ENCODE measurements at places on chromosomes 16 and 17.

GRCh38 chr17:10598621-10599020 is 49.2 kb upstream of the MYH2 start:
- no peak for DNase-seq

DNA sequence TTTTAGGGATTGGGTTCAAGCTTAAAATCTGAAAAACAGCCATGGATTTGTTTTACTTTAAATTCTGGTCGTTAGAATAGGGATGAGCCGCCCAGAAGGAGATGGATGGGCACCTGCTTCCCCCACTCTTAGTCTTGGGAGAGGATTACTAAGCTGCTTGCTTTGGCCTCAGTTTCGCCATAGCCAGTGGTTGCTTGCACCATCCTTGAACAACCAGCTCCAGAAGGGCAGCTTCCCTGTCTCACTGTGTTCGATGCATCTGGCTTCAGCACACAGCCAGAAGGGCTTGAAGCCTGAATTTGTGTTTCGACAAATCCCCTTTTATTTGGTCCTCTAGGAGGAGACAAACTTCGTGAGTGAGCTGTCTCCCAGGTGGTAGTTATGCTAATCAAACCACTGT is 7.1 kb downstream of the CYB5D2 start:
- DNase-seq = no peak

DNA sequence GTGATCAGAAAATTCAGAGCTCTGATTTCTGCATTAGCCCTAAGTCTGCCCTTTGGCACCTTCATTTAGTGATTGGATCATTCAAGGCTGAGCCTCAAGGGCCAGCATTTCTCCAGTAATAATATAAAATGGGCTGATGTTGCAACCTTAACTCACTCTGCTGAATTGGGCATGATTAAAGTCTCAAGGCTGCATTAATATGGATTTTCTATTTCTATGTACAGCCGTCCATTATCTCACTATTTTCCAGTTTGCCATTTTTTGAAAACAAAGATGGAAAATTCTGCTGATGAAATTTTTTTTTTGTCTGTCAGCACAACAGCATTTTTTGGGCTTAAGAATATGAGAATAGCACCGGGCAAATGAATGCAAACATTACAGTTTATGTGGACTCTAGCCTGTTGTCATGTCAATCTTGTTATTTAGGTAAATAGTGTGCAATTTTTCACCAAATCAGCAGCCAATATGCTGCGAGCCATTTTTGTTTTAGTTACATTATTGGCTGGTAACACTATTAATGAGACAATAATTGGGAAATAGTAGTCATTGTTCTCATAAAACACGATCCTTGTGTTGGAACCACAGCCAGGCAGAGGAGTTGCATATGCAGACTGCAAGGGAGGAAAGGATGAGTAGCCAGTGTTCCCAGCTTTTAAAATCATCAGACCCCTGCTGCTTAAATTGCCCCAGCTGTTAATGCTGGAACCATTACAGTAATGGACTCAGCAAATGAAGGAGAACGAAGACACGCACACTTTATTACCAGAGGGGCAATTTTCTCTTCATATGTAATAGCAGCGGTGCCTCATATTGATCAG is 10.5 kb downstream of the FTO start:
- no peak for DNase-seq

DNA sequence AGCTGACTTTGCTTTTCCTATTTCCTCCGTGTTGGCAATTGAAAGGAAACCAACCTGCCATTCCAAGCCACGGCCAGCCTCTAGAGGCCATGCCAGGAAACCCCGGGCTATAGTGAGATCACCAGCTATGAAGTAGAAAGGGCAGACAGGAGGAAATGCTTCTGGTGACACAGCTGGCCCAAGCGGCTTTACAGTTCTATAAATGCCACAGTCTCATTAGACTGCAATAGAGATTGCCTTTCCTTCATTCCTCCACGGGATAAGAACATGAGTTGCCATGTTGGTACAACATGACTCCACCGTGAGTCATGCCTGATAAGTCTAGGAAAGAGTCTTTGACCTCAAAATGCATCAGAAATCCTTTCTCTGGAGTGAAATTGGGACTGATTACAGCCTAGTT is 384.9 kb downstream of the GRIN2A start:
- no peak for DNase-seq

GRCh38 chr16:47025641-47026040 is 52.2 kb upstream of the DNAJA2 start:
- DNase-seq = no peak

DNA sequence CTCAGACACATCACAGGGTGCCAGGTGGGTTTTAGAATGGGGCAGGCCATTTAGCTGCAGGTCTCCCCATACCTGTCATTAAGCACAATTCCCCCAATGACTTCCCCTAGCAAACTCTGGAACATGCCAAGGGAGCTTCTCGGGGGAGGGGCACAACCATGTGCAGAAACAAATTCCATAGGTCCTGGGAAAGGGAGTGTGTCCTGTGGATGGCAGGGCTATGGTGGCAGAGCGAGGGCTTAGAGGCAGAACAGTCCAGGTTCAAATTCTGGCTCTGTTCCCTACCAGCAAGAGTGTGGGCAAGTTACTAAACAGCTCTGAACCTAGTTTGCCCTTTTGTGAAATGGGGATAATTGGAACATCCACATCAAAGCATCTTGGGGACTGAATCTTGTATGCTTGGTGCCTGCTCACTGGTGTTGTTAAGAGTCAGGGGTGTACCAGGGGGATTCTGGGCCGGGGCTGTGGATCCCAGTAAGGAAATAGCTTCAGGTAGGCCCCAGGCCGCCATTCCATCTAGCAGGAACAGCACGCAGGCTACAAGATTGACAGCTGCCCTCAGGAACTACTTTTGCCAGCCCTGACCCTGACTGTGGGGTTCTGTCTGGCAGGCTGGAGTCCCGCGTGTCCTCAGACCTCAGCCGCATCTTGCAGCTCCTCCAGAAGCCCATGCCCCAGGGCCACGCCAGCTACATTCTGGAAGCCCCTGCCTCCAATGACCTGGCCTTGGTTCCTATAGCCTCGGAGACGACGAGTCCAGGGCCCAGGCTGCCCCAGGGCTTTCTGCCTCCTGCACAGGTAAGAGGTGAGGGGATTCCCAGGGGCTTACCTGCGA is 5.6 kb upstream of the DCAF7 start:
- no peak for DNase-seq

All from stimulated activated CD8-positive, alpha-beta memory T cell treated with anti-CD3 and anti-CD28 coated beads, Interleukin-7, amount 100 ng/mL, for 1 hour (primary cell).